ENCODE measurements at places on chromosomes 2 and 18.
A peak's percentile ranks its signal among the peaks of the same experiment; 100 is the strongest.

GRCh38 chr2:201191132-201191875 is 8.4 kb downstream of the CASP10 start:
- DNase-seq: no peak

- no peak for DNase-seq
Observed at GRCh38 chr2:70927138-70927537, 8.6 kb upstream of the ATP6V1B1 start.

- DNase-seq: no peak
Observed at GRCh38 chr2:36805635-36806224, 109.2 kb downstream of the VIT start.

GRCh38 chr2:12429779-12430406 is 286.8 kb upstream of the TRIB2 start:
- DNase-seq: no peak

DNA sequence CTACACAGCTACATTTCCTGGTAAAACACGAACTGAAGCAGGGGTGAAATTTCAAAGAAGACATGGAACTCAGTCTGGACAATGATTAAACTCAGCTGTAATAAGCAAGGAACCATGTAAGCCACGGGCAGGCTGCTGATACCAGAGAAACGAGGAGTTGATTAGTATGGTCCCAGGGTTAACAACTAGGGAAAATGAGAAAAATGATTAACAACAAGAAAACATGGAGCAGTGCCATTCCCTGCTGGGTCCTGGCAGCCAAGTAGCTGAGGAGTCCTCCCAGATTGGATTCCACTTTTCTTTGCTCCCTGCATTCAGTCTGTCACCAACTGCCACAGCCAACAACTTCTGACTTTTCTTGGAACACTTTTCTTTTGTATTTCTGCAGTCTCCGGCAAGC is 517.0 kb upstream of the KLHL29 start:
- DNase-seq: no peak

GRCh38 chr2:88220718-88221117 is 50.6 kb downstream of the THNSL2 start:
- DNase-seq: no peak

GRCh38 chr2:26588576-26588975 is 52.6 kb downstream of the CIB4 start:
- peak; percentile 11 for DNase-seq

DNA sequence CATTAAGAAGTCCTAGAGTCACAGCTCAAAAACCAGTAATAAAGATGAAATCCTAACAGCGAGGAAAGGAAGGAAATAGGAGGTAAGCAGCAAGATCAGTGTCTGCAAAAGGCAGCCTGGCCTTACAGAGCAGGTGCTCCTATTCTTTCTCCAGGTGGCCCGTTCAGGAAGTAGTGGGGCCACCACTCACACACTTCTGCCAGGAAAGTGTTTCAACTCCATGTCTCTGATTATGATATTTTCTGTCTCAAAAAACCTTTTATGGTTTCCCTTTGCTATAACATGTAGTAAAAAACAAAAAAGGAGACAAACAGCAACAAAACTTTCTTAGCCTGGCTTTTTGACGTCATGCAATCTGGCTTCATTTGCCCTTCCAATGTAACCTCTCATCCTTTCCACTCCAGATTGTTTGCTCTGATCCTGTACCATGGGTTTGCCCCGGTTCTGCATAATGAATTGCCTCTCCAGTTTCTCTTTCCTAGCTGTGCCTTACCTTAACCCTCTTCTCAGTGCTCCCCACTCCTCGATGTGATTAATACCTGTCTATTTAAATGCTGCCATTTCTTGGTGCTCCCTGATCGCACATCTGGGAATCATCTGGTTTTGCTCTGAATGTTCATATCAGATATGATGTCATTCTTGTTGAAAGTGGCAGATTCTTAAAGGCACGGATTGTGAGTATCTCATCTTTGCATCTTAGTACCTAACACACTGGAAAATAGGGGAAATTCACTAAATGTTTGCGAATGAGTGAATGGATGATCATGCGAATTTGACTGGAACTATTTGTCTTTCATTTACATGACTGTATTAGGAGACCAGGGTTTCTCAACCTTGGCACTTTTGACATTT is 50.6 kb upstream of the PTPRM start:
- DNase-seq: no peak

- DNase-seq: no peak
Observed at GRCh38 chr2:178954049-178954448, 95.9 kb downstream of the CCDC141 start.

DNA sequence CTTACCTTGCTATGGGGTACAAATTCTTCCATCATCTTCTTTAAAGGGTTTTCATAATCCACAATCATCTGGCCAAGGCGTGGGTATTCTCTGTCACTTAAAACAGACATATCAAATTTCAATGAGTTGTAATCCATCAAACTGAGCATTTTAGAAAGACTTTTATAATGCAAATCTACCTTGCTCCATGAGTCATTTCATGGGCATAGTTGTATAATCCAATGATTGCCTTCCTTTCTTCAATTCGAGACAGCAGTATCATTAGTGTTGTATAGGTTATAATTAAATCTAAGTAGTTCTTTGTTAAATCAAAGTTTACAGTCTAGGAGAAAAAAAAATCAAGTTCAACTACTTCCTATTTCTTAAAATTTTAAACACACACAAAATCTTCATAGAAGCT is 36.3 kb downstream of the NCKAP1 start:
- no peak for DNase-seq

- DNase-seq: no peak
Observed at GRCh38 chr2:218284106-218284811, 8.0 kb downstream of the TMBIM1 start.

DNA sequence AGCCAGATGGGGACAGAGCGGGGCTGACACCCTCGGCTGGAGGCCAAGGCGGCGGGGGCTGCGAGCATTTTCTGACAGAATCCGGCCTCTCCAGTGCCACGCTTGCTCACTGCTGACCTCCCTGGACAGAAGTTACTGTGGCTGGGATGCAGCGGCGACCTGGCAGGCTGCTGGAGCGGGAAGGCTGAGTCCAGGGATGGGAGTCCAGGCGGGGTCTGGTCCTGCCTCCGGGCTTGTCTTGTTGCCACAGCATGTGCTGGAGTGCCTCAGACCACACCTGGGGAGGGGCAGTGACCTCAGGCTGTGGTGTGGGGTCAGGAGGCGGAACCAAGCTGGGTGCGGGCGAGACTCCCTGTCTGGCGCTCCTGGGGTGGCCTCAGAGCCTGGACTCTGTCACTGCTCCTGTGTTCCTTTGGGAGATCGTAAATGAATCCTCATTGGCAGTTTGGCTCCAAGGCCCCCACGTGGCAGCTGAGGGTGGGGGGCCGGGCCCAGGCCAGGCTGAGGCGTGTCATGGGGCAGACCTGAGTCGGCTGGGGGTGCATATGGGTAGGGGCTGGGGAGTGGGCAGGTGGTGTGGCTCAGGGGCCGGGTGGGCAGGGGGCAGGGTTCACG is 5.5 kb downstream of the BOK start:
- DNase-seq: no peak

DNA sequence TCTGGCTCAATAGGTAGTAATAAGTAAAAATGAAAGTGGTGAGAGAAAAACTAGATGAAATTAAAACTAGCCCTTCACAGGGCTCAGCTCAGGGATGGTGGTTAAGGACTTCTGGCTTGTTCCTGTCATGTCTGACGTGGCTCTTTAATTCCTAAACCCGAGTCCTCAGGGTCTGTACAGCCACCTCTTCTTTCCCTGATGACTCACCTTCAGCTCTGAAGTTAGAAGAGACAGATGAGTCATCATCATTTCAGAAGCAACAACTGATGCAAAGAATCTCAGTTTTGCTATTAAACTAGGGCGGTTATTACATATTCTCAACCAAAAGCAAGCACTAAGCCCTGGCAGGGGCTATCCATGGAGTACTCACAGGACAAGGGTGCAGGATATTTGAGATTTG is 24.0 kb upstream of the ITGB6 start:
- no peak for DNase-seq

GRCh38 chr2:26495705-26496297 is 17.9 kb upstream of the OTOF start:
- no peak for DNase-seq

DNA sequence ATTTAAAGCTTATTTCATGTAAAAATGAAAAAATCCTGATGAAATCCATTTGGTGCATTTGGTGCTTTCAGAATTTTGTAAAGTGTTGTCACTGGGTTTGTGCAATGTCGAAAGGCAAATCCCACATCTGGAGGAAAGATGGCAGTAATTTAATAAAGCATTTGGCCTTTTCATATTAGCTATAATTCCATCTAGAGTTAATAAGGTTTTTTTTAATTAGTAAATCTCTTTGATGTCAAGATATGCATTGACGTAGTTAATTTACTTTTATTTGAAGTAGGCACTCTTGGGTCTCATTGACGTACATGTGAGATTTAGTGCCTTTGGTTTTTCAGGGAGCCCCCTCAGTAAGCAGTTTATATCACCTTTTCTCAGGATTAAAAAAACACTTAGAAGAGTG is 12.3 kb upstream of the GAREM1 start:
- no peak for DNase-seq

GRCh38 chr2:179096090-179096489 is 46.2 kb upstream of the CCDC141 start:
- no peak for DNase-seq

GRCh38 chr2:65511306-65511705 is 78.9 kb upstream of the SPRED2 start:
- no peak for DNase-seq

DNA sequence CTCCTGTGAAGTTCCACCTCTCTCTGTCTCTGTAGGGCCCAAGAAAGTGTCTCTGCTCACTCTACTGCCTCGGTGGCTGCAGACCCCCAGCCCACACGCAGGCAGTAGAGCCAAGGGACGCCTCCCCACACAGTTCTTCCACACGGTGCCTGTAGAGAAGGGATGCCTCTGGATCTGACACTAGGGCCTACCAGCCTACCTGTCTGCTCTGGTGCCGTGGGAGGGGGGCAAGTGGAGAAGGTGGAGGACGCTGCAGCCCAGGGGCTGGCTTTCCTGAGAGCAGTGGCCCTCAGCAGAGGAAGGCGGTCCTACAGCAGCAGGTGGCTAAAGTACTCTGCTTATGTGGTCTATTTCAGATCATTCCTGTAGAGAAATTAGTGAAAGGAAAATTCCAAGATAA is 9.0 kb upstream of the TMEM214 start:
- no peak for DNase-seq

DNA sequence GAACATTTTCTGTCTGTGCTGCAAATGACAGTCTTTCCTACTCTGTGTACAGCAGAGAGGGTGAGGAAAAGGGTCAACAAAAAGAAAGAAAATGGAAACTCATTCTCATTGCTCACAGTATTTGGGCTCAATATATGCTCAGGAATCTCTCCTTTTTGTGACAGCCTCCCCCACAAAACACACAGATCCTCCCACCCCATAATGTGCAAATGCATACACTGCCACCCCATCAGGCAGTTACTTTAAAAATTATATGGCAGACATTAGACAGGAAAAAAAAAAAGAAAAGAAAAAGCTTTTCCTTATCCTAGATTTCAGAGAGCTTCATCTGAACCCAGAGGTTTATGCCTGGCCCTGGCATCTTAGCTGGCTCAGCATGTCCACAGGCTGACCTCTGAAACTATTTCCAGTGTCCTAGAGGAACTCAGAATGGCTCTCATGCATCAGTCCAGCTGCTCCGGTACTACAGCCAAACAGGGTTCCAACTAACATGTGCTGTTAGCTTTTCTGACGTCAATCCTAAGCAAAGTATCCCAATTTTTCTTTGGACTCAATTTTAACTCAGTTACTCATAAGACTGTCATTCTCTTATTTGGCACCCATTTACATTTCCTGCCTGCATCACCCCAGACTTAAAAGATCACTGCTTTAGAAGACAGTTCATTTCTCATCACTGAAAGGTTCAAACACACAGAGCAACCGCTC is 105.9 kb downstream of the RBMS1 start:
- DNase-seq: no peak

DNA sequence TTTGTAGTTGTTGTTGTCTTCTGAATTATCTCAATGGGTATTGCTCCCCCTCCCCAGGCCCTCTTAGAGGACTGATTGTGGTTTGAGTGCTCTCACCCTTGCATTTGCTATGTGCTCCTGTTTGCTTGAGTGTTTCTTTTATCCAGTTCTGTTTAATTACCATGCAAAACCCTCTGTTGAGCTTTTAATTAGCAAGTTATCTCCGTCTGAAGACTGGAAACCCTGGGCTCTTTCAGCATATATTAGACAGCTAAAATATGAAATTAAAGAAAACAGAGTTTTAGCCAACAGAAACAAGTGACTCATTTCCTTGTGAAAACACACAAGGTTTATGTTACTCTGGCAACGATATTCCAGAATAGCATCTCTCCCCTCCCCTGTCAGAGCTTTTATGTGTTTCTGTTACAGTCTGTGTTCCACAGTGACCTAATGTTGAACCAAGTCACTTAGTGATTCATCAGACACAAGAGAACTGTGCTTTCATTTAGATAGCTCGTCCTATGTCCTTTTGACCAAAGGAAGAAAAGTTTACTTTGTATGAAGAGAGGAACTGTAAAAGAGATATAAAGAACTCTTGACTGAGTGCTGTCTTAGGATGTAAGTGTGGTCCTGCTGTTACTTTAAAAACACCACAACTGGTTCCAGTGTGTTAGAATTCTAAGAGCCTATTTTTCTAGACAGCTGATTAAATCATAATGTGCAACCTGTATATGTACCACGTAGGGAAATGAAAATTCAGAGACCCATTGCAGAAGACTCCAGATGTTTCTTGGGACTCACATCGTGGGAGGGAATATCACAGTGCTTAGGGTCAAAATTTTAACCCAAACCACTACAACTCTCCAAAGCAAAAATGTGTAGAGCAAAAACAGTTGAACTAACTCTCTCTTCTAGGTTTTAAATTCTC is 172.8 kb upstream of the RBMS1 start:
- no peak for DNase-seq

DNA sequence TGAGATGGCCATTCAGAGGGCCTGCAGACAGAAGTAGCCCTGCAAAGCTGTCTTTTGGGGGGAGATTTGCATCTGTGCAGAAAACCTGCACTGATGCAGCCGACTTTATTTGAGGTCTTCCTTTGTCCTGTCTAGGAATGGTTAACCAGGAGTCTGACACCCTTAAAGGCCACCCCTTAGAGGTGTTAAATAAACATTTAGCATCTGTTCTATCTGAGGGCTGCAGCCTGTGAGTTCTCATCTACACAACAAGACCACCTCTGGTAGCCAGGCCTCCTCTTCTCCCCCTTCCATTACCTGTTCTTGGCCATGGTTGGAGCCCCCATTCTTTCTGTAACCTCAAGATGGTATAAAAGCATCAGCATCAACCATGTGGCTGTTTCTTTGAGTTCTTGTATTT is 214.4 kb upstream of the HS6ST1 start:
- no peak for DNase-seq

- DNase-seq: no peak
Observed at GRCh38 chr18:30903566-30903965, 139.0 kb downstream of the DSC3 start.

DNA sequence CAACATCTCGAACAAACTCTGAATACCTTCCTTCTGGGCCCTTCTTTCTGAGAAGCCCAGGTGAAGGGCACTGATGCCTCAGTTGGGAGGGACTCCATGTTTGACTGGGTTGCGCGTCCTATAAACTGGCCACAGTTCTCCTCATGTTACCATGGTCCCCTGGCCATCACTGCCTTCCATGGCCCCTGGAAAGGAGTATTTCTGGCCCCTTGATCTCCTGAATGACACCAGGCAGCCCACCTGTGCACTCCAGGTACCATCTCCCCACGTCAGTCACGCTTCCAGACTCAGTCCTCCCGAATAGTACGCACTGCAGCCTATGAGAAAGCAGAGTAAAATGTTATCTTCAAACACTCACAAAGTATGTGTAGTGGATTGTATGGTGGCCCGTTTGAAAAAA is 73.9 kb downstream of the ACKR3 start:
- DNase-seq: no peak

- no peak for DNase-seq
Observed at GRCh38 chr18:41871229-41872000, 83.6 kb upstream of the PIK3C3 start.

GRCh38 chr2:75002007-75002406 is 43.6 kb downstream of the POLE4 start:
- no peak for DNase-seq

Measured in glutamatergic neuron (in vitro differentiated cells).